ENCODE measurements at places on chromosomes 6 and 20.

DNA sequence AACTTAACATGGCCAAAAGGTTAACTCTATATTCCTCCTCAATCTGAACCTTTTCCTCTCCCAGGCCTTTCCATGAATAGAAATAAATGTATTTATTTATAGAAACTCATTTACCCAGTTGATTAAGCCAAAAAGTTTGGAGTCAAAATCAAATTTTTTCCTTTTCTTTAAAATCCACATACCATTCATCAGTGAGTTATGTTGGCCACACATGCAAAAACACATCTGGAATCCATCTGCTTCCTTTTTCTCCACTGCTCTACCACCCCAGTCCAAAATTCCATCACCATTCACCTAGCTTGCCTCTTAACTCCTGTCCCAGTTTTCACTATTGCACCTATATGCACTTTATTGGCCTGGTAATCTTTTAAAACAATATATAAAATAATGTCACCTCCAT lies 62.4 kb upstream of the TMEM200A start:
- H3K27me3 ChIP-seq: no peaks in the 10 kb centered on the region
- no peaks in the 10 kb centered on the region for H3K36me3 ChIP-seq
- no peak for DNase-seq
- no peak overlapping the region for H3K4me3 ChIP-seq
- H3K4me1 ChIP-seq: no peaks in the 10 kb centered on the region

DNA sequence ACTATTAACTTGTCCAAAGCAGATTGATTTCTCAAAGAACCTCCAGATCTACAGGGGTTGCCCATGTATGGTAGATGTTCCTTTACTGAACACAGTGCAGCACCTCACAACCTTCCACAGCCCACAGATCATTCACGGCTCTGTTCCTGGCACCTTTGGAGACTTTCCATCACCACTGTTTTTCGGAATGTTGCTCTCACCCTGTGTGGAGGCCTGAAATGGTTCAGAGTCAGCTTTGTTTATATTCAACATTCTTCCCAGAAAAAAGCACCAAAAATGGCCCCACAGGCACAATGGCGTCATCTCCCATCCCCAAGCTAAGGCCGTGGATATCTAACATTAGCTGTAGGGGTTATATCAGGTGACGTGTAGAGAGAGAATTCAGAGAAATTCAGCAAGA lies 74.7 kb downstream of the DHX35 start:
- H3K27me3 ChIP-seq: no peaks in the 10 kb centered on the region
- no peak for DNase-seq
- H3K27ac ChIP-seq: no peak overlapping the region
- no peaks in the 10 kb centered on the region for H3K4me1 ChIP-seq

DNA sequence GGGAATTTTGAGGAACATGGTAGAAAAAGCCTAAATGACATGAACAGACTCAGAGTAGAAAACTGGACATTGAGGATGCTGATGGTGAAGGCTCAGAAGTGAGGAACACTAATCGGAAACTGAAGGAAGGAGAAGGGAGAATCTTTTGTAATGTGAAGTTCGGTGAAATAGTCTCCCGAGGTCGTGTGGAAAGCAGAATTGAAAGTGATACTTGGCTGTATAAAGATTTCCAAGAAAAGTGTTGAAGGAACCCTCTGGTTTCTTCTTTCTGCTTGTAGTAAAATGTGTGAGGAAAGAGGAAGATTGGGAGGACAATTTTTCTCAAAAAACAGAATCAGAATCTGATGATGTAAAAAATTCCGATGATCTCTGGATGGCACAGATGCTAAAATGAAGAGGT lies 115.4 kb downstream of the LAMP5 start:
- no peaks in the 10 kb centered on the region for H3K27me3 ChIP-seq
- H3K4me1 ChIP-seq: no peaks in the 10 kb centered on the region

DNA sequence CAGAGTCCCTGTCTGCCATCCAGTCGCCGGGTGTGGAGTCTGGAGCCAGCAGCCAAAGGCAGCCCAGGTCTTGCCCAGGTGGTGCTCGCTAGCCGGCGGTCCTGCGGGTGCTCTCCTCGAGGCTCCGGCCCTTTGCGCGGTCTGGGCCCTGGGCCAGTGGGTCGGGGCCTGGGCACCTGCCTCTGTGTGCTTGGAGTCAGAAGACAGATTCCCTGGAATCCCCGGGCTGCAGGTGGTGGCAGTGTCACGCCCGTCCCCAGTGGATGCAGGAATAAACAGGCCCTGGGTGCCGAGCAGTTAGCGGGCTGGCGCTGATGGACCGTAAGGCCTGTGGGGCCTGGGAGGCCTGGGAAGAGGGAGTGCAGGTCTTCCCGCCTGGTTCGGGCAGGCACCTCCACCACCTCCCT lies 5.3 kb downstream of the SS18L1 start:
- H3K27ac ChIP-seq: peak overlapping the region; percentile 97
- no peak for DNase-seq
- no peak overlapping the region for H3K4me3 ChIP-seq
- no peaks in the 10 kb centered on the region for H3K27me3 ChIP-seq
- H3K4me1 ChIP-seq: peaks cover 39% of the 10 kb centered on the region

GRCh38 chr6:73713426-73714147 lies 17.6 kb downstream of the CD109 start:
- no peak overlapping the region for H3K4me3 ChIP-seq
- H3K27ac ChIP-seq: no peak overlapping the region
- no peak for DNase-seq
- no peaks in the 10 kb centered on the region for H3K36me3 ChIP-seq
- no peaks in the 10 kb centered on the region for H3K27me3 ChIP-seq

DNA sequence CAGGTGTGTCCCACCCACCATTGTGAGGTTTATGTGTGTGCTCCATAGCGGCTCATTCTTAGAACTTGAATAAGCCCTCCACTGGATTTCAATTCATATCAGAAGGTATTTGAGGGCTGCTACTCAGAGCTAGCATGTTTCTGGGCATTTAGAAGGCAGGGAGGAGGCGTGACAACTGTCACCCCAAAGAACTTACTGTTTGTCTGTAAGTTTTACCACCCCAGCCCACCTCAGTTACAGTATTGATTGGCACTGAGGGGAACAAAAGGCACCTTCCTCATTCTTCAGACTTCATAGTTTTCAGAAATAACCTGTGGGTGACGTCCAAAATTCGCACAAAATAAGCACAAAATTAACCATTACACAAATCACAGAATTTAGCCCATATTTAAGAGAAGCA lies 81.7 kb downstream of the KHDC1L start:
- H3K27ac ChIP-seq: no peak overlapping the region
- no peak for DNase-seq
- no peak overlapping the region for H3K4me3 ChIP-seq

- H3K4me3 ChIP-seq: no peak overlapping the region
- no peak overlapping the region for H3K27ac ChIP-seq
- H3K36me3 ChIP-seq: no peaks in the 10 kb centered on the region
- peaks cover 12% of the 10 kb centered on the region for H3K4me1 ChIP-seq
These were observed 441.5 kb upstream of the FLRT3 start for GRCh38 chr20:14778875-14779274.

- no peak overlapping the region for H3K4me3 ChIP-seq
- no peaks in the 10 kb centered on the region for H3K36me3 ChIP-seq
- H3K27ac ChIP-seq: no peak overlapping the region
- DNase-seq: no peak
- H3K4me1 ChIP-seq: peaks cover 16% of the 10 kb centered on the region
These were observed 376.1 kb upstream of the OPRM1 start for GRCh38 chr6:153662982-153663381.

GRCh38 chr6:45702849-45703739 lies 312.6 kb downstream of the CLIC5 start:
- H3K4me3 ChIP-seq: no peak overlapping the region
- no peaks in the 10 kb centered on the region for H3K27me3 ChIP-seq
- no peaks in the 10 kb centered on the region for H3K4me1 ChIP-seq
- no peak overlapping the region for H3K27ac ChIP-seq

DNA sequence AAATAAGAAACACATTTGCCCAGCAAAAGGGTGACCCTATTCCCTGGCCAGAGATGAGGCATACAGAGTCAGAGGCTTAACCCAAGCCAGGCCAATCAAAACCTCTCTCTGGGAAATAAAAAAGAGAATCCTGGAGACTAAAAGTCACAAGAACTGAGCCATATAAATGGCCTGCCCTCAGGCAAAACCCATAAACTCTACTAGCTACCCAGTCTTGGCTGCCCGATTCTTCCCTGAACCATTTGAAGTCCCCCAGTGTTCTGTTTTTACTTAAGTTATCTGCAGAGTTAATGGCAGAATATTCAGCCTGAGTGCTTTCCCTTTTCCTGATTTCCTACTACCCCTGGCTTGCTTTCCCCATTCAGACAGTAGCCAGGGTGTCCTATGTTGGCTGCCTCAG lies 13.9 kb downstream of the KCNK15 start:
- no peaks in the 10 kb centered on the region for H3K36me3 ChIP-seq
- 0 out of 2 replicates have a peak, but pooled peaks cover 2% of the 10 kb centered on the region for H3K4me1 ChIP-seq
- no peak overlapping the region for H3K27ac ChIP-seq
- H3K27me3 ChIP-seq: no peaks in the 10 kb centered on the region
- H3K4me3 ChIP-seq: no peak overlapping the region
- no peak for DNase-seq

GRCh38 chr20:43748274-43748673 lies 21.5 kb upstream of the GTSF1L start:
- H3K36me3 ChIP-seq: no peaks in the 10 kb centered on the region
- peaks cover 8% of the 10 kb centered on the region for H3K4me1 ChIP-seq
- no peak overlapping the region for H3K4me3 ChIP-seq
- H3K27ac ChIP-seq: no peak overlapping the region
- DNase-seq: no peak

- peak; percentile 12 for DNase-seq
- H3K4me1 ChIP-seq: peaks cover 40% of the 10 kb centered on the region
- peaks cover 8% of the 10 kb centered on the region for H3K27me3 ChIP-seq
- no peak overlapping the region for H3K27ac ChIP-seq
These were observed 6.9 kb upstream of the VEGFA start for GRCh38 chr6:43762966-43763695.

- H3K4me1 ChIP-seq: no peaks in the 10 kb centered on the region
- H3K4me3 ChIP-seq: no peak overlapping the region
- DNase-seq: no peak
- H3K27ac ChIP-seq: no peak overlapping the region
- no peaks in the 10 kb centered on the region for H3K27me3 ChIP-seq
These were observed 7.3 kb upstream of the MRPS10 start for GRCh38 chr6:42225029-42225339.

DNA sequence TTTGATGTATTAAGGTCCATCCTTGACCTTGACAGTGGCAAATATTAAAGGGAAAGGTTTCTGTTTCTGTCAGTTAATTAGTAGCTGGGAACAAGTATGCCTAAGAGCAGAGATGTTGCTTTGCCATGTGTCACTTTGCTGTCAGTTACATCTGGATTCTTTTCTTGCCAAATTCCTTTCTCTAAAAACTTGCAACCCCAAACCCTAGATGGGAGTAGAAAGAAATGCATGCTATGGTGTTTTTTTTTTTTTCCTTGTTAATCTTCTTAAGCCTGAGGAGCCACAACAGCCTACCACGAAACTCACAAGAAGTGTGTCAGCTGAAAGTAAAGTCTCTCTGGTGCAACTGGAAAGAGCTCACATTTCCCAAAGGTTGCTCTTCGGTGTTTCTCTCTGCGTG lies 18.0 kb upstream of the CLDN20 start:
- no peak overlapping the region for H3K4me3 ChIP-seq
- H3K4me1 ChIP-seq: peaks cover 4% of the 10 kb centered on the region
- no peak overlapping the region for H3K27ac ChIP-seq
- H3K36me3 ChIP-seq: peaks cover 40% of the 10 kb centered on the region
- H3K27me3 ChIP-seq: no peaks in the 10 kb centered on the region
- DNase-seq: no peak

DNA sequence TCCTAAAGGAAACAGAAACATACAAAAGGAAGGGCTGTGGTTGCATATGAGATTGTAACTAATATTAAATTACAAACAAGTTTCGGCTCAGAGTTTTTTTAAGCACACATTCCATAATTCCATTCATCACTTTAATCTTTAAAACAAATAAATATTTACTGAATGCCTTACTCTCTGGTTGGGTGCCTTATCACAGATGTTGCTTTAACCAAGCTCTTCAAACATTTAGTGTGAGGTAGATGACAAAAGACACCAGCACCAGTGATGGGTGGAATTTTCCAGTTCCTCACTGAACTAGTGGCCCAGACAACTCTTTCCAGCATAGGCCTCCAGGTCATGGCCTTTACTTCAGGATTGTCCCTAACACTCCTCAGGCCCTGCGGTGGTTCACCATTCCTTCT lies 58.7 kb downstream of the ARHGAP18 start:
- H3K4me3 ChIP-seq: no peak overlapping the region
- DNase-seq: no peak
- peaks cover 11% of the 10 kb centered on the region for H3K4me1 ChIP-seq
- H3K27me3 ChIP-seq: no peaks in the 10 kb centered on the region
- no peaks in the 10 kb centered on the region for H3K36me3 ChIP-seq
- no peak overlapping the region for H3K27ac ChIP-seq

DNA sequence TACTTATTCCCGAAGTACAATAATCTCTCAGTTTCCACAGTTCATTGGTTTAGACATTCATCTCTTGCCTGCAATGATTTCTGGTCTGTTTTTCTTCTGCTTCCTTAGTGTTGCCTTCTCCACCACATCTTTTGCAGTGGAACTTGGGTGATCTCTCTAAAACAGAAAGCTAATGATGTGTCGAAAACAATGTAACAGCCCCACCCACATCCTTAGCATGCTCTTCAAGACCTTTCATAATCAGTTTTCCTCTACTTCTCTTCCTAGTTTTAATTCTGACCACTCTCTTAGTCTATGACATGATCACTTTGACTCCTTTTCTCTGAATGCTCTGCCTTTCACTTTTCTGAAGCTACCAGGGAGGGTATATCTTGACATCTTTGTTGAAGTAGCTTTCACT lies 1007.9 kb upstream of the CITED2 start:
- no peaks in the 10 kb centered on the region for H3K4me1 ChIP-seq
- H3K36me3 ChIP-seq: peaks cover 25% of the 10 kb centered on the region
- H3K4me3 ChIP-seq: no peak overlapping the region
- no peak for DNase-seq
- no peak overlapping the region for H3K27ac ChIP-seq

DNA sequence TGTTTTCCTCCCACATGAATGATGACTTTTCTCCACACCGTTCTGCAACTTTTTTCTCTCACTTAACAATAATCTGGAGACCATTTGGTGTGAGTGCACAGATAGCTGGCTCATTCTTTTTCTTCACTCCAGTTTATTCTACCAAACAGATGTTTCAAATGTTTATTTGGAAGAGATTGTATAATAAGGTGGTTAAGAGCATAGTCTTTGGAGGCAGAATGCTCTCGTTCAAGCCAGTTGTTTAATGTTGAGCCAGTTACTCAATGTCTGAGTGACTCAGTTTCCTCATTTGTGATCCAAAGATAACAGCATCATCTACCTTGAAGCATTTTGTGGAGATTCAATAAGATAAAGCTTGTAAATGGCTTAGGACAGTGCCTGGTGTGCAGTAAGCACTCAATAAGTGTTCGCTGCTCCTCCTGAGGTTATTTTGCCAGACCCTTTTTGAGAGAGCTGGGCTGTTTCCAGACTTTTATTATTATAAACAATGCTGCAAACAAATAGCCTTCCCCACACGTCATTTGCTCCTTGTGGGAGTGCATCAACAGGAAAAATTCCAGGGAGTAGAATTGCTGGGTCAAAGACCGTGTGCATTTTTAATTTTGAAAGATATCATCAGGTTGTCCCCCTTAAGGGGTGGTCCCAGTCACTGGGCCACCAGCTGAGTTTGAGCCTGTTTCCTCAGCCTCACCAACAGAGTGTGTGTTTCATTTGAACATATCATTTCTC lies 70.6 kb downstream of the VEGFA start:
- peaks cover 8% of the 10 kb centered on the region for H3K4me1 ChIP-seq
- H3K4me3 ChIP-seq: no peak overlapping the region
- no peaks in the 10 kb centered on the region for H3K36me3 ChIP-seq
- no peaks in the 10 kb centered on the region for H3K27me3 ChIP-seq
- no peak for DNase-seq
